ENCODE measurements at places on chromosomes 6 and 20.

- DNase-seq = no peak
These were observed 121.9 kb upstream of the ZFP64 start for GRCh38 chr20:52313341-52313963.

DNA sequence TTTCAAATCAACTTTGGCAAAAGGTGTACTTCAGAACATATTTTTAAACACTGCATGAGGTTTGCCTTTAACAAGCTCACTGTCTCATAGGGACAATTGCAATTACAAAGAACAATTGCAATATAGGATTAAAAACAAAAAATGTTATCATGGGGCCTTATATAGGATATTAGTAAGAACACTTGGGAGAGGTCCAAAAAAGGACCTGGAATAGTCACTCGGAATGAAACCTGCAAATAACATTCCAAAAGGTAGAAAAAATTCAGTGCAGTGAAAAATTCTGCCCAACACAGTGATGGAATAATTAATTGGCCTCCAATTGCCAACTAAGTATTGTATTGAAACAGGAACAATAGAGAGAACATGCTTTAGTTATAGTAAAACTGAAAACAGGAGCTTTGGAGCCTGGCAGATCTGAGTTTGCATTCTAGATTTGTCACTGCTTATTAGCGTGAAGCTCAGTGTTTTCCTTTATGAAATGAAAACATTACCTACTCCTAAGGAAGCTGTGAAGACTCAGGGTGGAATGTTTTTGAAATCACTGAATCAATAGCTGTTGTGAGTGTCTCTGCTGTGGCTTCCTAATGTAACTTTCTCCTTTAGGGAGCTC, 172.6 kb upstream of the BMP5 start:
- DNase-seq = no peak

DNA sequence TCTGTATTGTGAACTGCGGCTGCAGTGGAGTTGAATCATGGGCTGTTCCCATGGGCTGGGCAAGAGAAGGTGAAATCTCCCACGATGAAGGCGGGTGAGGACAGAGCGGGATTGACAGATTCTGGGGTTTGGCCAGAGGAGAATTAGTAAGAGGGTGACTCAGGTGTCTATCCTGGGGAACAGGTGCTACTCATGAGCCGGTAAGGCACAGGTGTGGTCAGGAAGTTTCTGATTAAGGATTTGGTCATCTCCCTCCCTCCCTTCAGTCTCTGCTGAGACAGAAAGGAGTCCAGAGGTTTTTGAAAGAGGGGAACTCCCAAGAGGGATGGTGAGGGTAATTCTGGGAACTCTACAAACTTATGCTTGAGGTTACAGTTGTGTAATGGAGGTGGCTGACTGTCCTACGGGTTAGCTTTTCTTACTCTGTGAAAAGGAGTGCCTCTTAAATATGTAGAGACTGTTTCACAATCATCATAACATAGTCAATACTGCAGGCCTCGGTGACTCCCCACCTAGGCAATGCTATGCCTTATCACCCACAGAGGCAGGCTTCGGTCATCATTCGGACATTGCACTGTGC, 31.5 kb downstream of the SERPINB1 start:
- no peak for DNase-seq

DNA sequence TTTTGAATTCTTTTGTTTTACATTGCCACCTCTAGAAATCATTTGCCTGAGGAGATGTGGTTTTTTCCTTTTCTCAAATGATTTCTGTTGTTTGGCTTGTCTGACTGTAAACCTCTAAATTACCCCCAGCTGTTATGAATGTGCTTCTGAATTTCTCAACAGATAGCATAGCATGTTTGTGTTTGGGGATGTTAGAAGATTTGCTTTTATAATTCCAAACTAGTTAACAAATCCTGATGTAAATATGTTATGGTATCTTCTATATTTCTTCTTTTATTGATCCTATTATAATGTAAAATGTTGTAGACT, 31.6 kb upstream of the EZR start:
- DNase-seq = no peak

- no peak for DNase-seq
These were observed 326.6 kb downstream of the COL12A1 start for GRCh38 chr6:74879234-74879633.

DNA sequence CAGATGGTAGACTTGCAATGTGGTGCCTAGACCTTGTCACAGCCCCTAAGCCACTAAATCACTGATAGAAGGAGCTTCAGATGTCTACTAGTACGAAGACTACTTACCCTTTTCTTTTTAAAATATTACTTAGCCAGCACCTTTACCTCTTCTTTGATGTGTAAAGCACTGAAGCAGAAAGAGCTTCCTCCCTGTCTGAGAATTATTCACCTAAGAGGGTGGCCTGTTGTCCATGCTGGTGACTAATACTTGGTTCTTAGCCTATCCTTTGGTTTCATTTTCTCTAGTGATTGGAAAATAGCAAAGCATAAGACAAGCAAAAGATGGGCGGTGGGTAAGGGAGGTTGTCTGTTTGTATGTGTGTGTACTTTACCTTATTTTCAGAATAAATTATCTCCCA, 794.6 kb downstream of the TFAP2A start:
- no peak for DNase-seq

GRCh38 chr6:169171951-169172350, 81.7 kb downstream of the THBS2 start:
- peak; percentile 24 for DNase-seq

DNA sequence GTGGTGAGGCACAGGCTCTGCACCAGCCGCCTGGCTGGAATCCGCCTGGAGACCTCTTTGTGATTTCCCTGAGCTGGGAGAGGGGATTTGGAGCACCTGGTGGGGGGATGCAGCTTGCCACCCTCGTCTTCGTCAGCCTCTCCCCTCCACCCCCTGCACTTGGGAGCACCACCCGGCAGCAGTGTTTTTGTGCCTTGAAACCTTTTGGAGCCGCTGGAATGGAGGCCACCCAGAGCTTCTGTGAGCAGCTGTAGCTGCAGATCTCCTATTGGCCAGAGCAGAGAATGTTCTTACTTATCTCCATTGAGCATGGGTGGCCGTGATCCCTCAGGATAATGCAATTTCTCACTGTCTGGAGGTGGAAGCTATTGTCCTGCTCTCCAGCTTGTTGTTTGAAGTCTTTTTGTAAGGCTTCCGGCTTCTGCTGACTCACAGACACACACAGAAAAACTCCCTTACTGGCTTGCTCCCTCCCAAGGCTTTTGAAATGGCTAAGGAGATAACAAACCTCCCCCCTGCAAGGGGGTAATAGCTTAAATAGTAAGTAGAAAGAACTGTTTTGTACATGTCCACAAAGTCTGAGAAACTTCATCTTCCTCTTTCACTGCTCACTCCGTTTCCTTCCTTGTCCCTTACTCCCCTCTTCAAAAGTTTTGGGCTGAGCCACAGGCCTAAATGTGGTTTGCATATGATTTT, 271.2 kb downstream of the PRL start:
- DNase-seq = no peak

- no peak for DNase-seq
These were observed 160.6 kb downstream of the GRM4 start for GRCh38 chr6:33985313-33985751.

Measured in activated CD8-positive, alpha-beta memory T cell treated with anti-CD3 and anti-CD28 coated beads for 24 hours (primary cell).